Posterior vena cava (tissue), 2 donors: ENCODE measurements at places on chromosomes 5 and 9.

GRCh38 chr5:141664733-141665461 is 13.7 kb upstream of the FCHSD1 start:
- peak; percentile 94 for DNase-seq

DNA sequence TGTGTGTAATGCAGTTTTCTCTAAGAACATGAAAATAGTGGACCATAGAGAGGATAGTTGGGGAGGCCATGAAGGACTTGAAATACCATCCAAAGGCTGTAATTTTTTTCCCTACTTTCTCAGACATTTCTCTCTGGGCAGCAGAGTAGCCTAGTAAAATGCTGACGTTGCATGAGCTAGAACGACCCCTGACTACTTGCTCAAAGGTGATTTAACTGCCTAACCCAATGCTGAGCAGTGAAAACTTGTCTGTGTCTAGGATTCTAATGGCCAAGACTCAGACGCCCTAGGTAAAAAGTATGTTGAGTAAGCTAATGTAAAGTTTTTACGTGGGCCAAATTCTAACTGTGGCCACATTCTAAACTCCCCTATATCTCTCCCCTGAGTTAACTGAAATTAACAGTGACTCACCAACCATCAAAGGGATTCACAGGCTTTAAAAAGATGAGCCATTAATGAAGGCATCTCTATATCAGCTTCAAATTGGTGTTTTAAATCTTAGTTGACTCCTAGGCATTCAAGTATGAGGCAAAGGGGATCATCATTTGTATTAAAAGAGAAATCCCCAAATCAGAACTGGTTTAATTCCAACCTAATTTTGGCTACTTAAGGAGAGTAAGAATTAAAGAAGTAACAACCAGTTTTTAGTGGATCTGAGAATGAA is 121.0 kb upstream of the GAS1 start:
- no peak for DNase-seq

DNA sequence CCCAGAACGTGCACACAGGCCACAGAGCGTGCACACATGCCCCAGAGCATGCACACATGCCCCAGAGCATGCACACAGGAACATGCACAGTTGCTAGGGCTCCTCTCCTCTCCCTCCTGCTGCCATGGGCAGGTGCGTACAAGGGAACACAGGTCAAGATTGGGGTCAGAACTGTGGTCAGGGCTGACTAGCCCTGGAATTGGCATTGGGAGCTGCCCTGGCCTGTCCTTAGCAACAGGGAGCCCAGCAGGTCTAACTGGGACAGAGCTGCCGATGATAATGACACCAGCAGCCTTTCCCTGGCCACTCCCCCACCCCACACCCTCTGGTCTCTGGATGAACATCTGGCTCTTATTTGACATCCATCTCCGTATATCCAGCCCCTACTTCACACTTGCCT is 8.0 kb downstream of the PCDH1 start:
- DNase-seq: peak; percentile 34

GRCh38 chr5:1007221-1007680 is 1.4 kb upstream of the NKD2 start:
- DNase-seq: peak; percentile 44

GRCh38 chr5:116685069-116685468 is 110.4 kb upstream of the SEMA6A start:
- no peak for DNase-seq

- no peak for DNase-seq
Measured at GRCh38 chr5:1895739-1896420, 13.2 kb upstream of the IRX4 start.

- no peak for DNase-seq
Measured at GRCh38 chr5:164013077-164013670, 507.8 kb downstream of the MAT2B start.
